ENCODE measurements at places on chromosomes 2 and 18.

- no peak for DNase-seq
Observed at GRCh38 chr2:188024811-188025210, 266.9 kb upstream of the GULP1 start.

DNA sequence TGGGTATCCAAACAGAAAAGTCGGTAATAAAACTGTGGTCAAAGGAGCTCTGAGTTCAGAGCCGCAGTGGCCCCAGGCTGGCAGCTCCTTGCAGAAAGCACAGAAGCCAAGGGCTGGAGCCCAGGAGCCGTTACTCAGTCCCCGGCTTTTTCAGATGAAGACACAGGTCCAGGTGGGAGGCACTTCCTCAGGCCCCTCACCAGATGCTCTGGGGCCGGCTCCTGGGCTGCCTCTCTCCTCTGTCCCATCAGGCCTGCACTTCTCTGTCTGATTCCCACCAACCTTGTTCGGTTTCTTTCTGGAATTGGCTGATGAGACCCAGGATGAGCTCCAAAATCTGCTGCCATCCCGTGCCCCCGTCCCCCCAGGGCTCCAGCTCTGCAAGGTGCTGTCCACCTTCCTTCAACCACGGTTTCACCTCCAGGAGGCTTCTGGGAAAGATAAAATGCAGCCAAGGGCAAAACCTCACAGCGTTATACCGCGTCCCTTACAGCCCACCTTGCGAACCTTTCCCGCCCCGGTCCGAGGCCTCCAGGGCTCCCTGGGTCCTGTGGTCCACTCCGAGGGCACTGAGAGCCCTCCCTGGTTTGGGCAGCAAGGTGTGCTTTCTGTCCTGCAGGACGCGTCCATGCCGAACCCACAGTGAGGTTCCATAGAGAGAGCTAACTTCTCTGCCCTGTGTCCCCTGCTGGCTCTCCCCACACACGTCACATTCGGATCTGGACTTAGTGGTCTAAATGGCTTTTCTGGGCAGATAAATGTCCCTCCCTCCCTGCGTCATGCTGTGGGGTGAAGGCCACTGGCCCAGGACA is 102.9 kb downstream of the TPO start:
- no peak for DNase-seq

GRCh38 chr2:164839914-164840457 is 1.6 kb downstream of the COBLL1 start:
- DNase-seq = no peak

DNA sequence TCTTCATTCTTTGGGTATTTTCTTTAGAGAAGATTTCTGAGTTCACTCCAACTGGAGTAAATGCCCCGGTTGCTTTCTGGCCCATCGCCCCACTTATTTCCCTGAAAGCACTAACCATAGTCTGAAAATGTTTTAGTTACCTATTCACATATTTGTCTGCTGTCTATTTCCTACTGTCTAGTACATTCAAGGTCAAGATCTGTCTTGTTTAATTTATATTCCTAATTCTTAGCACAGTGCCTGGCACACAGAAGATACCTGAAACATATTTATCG is 134.4 kb upstream of the KLHL14 start:
- DNase-seq = no peak

DNA sequence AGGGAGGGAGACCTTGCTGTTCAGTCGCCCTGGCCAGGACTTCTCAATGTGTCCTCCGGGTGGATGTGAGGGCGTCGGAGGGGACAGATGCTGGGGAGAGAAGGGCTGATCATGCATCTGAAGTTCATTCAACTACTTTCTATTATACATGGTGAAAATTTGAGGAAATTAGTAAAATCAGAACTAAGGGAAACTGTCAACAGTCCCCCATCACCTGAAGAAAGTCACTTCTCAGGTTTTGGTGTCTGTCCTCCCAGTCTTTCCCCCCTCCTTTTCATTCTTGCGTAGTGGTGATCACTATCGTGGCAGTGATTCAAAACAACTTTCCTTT is 17.4 kb upstream of the ACKR3 start:
- no peak for DNase-seq

GRCh38 chr2:130824492-130825061 is 12.1 kb upstream of the ARHGEF4 start:
- no peak for DNase-seq

DNA sequence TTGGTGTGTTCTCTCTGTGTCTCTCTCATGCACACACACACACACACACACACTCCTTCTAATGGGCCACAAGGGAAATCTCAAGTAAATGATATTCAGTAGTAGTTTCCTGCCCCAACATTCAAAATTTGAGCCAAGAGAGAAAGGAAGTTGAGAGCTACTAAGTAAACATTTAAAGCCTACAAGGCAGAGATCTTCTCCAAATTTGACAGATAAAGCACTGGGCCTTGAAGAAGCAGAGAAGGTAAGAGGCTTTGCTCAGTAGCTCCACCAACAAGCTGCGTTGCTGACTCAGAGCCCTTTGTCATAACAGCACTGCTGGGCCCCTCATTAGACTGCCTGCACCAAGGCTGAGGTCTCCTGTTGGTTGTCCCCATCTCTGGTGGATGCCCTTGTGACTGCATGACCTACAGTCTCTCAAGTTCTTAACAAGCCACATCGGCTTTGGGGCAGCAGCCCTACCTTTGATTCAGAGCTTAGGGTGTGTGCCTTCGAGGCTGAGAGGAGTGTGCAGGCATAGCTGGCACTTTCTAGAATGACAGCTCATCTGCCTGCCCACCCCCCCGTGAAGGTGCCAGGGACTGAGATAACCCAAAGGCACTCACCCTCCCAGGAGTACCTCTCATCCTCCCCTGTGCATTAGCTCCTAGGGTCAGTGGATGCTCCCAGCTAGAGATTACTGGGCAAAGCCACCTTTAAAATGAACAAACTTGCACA is 32.3 kb upstream of the NEB start:
- no peak for DNase-seq

DNA sequence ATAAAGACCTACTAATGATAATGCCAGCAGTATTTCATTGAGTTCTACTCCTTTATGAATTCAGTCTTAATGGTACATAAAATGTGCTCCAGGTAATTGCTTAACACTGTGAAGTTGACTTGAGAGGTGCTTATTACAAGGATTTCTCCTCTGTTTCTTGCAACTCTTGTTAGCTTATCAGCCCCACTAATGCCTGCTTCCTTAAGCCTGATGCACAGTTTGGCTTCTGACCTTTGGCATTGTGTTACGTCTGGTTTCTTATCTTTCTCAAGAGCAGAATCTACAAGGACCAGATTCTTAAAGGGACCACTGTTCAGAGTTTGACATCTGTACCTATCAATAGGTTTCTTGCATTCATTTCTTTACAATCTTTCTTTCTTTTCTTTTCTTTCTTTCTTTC is 223.9 kb upstream of the CWC22 start:
- DNase-seq = no peak

GRCh38 chr2:147662221-147662620 is 182.6 kb upstream of the ACVR2A start:
- no peak for DNase-seq

GRCh38 chr18:56321470-56321869 is 316.9 kb downstream of the TXNL1 start:
- DNase-seq = no peak

Measured in HEK293T (cell line).